ENCODE measurements at places on chromosomes 4 and X.

DNA sequence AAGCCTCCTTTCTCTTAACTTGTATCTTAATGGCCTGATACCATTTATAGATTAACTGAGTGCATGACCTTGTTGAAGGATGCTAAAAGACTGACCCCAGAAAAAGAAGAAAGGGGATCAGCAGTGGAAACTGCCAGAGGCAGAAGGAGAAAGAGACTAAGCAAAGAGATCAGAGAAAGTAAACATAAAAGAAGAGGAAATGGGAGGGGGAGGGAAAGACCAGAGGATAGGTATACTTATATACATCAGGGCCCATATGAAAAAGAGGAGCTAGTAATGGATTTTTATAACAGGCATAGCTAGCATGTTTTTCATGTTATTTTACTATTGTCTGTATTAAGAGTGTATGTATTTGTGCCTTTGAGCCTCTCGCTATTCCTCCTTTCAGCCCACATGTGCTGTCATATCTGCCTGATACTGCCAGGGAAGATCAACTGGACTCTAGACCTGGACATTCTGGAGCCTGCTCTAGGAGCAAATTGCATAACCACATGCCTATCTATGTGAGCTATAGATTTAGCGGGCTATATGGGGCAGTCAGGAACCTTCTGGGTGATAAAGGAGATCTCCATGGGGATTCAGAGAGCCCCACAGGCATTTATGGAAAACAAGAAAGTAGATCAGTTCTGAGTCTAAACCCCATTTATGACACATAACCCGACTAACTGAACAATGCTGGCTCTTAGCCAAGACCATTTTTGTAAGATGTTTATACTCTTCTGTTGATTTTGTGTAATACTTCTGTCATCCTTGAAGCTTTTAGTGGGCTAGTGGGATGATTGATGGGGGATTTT lies 13.4 kb upstream of the SNX12 start:
- no peak for DNase-seq

DNA sequence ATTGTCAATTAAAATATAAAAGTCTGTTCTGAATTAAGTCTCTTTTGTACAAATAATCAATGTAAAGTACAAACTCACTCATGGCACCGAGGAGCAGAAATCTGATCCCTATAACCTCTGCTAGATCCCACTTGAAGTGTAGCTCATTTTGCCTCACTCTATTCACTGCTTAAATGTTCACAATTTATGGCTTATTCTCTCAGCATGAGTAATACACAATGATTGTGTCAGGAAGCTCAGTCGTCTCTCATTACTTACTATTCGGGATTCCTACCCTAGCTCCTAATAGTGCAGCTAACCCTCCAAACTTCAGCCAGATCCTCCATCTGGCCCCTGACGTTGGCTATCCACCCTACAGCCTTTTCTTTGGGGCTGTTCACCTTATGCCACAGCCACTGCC lies 4.7 kb upstream of the AMMECR1 start:
- no peak for DNase-seq

DNA sequence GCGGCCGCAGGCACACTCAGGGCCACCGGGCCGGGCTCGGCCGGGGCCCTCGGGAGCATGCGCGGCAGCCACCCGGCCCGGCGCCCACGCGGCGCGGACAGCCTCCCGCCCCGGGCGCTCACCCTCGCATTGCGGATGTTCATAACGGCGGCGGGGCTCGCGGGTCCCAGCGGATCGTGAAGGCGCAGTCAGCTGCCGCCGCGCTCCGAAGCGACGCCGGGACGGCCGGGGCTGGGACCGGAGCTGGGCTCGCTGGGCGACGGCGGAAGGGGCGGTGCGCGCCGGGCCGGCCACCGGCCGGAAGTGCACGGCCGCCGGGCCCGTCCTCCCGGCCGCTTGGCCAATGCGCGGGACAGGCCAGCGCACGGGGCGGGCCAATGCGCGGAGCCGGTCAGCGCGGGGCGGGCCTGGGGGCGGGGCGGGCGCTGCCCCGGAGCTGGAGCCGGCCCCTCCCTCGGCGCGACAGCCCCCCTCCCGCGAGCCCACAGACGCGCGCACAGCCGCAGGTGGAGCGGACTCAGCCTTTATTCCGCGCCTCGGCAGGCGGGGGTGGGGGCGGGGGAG lies at the start of gene NAA10:
NAA10 (minus strand) TSS at position 276 of the 564 bp plus-strand sequence; CDS start at position 143, 133 bp downstream.
- no peak for DNase-seq

DNA sequence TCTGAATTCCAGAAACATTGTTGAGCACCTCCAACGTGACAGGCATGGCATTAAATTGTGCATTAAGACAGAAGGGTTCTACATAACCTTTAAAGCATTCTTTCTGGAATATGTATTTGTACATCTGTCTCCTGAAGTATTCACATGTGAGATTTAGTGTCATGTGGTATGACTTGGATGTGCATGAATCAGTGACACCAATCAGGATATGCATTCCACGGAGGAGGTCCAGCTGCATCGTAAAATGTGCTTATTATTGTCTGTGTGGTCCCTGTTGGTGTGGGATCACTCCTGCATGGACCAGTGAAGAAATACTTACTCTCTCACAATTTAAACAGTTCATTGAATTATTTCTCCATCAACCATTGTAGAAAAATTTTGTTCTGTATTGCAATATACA lies 149.0 kb downstream of the MID1 start:
- no peak for DNase-seq

GRCh38 chrX:40462795-40463194 lies 118.0 kb upstream of the ATP6AP2 start:
- DNase-seq, result no peak

GRCh38 chr4:1659104-1660043 lies 24.7 kb downstream of the FAM53A start:
- DNase-seq, result no peak

- no peak for DNase-seq
Measured at GRCh38 chr4:148067301-148067916, 335.5 kb downstream of the ARHGAP10 start.

DNA sequence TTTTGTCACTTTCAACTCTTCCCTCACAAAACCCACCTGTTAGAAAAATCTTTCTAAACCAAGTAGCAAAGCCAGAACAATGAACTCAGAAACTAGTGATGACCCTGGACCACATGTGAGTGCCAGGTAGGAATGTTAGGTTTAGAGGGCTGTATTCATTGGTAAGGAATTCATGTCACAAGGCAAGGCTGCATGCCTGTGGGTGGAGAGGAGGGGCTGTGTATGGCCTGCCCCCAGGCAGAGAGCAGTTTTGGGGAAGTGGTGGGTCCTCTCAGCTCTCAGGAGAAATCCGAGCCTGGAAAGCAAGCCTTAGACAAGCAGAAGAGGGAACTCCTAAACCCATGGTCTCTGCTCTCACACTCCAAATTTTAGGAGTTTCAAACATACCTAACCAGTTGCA lies 2.4 kb downstream of the RNF175 start:
- no peak for DNase-seq

- no peak for DNase-seq
Measured at GRCh38 chr4:140793291-140793690, 37.1 kb upstream of the TBC1D9 start.

GRCh38 chr4:97582890-97583289 lies 560.4 kb downstream of the STPG2 start:
- no peak for DNase-seq

GRCh38 chr4:166277853-166278252 lies 404.8 kb downstream of the TLL1 start:
- no peak for DNase-seq

- DNase-seq, result no peak
Measured at GRCh38 chr4:147509386-147509785, 28.5 kb downstream of the EDNRA start.

- no peak for DNase-seq
Measured at GRCh38 chr4:54144661-54145171, 44.8 kb downstream of the GSX2 start.

GRCh38 chrX:24093746-24094145 lies 39.0 kb downstream of the EIF2S3 start:
- no peak for DNase-seq

GRCh38 chr4:105050896-105051295 lies 95.8 kb upstream of the TET2 start:
- DNase-seq, result no peak

GRCh38 chr4:83266689-83267088 lies 17.9 kb downstream of the COQ2 start:
- no peak for DNase-seq

GRCh38 chr4:40577588-40578253 lies 51.9 kb downstream of the RBM47 start:
- DNase-seq, result no peak

GRCh38 chrX:24513416-24513815 lies 48.3 kb downstream of the PDK3 start:
- no peak for DNase-seq

DNA sequence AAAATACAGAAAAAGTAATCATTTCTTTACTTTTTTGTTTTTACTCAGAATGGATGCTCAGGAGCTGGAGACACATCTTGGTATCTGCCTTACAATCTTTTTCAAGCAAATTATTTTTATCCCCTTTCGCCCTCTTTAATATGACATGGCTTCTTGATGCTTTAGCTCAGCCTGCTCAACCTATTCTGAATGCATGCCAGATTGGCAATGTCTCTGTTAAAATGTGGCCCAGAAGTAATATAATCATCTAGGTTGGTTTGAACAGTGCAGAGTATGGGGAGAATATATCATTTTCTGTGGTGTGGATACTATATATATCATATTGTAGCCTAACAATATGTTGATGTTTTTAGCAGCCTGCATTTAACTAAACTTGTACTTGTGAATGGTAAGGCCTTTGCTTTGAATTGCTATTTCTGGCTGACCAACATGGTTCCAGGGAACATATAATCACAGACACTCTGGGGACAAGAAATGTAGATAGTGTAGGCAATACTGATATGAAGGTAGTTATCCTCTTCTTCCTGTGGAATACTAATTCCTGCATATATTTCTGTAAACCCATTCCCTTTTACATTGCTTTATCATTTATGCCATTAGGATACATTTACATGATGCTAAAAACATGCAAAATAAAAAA lies 282.7 kb downstream of the PPP3CA start:
- DNase-seq, result no peak
